Stimulated activated CD8-positive, alpha-beta memory T cell treated with anti-CD3 and anti-CD28 coated beads, Interleukin-7, amount 100 ng/mL, for 24 hours (primary cell): ENCODE measurements at places on chromosomes 16 and 17.

- DNase-seq, result no peak
Measured at GRCh38 chr17:60599220-60599619, 773 bp upstream of the PPM1D start.

- no peak for DNase-seq
Measured at GRCh38 chr17:83058266-83058798, 21.1 kb upstream of the METRNL start.

DNA sequence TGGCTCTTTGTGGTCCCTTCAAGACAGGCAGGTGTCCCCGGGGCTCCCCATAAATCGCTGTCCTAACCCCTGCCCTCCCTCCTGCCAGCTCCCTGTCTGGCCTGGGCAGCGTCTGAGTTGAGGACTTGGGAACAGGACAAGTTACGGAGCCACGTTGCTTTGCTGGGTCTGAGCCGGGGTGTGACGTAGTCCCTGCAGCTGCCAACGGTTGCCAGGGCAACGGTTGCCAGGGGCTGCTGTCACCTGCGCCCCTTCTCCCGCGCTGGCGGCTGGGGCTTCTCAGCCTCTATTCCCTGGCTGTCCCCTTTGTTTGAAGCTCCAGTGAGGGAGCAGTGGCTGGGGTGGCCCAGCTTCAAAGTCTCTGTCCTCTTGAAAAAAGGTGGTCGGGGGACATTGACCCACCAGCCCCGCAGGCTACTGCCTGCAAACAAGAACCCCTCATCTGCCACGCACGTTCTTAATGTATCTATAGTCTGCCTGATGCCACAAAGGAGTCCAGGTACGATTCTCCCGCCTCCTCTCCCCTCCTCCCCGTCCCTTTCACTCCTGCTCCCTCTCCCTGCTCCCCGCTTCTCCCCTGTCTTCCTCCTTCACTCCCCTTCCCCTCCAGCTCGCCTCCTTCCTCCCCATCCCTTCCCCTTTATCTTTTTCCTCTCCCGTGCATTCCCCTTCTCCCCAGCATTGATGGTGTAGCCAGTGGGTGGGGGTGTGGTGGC is 10.9 kb downstream of the ADGRG1 start:
- no peak for DNase-seq

- DNase-seq, result no peak
Measured at GRCh38 chr16:4828567-4829321, 18.3 kb downstream of the GLYR1 start.

DNA sequence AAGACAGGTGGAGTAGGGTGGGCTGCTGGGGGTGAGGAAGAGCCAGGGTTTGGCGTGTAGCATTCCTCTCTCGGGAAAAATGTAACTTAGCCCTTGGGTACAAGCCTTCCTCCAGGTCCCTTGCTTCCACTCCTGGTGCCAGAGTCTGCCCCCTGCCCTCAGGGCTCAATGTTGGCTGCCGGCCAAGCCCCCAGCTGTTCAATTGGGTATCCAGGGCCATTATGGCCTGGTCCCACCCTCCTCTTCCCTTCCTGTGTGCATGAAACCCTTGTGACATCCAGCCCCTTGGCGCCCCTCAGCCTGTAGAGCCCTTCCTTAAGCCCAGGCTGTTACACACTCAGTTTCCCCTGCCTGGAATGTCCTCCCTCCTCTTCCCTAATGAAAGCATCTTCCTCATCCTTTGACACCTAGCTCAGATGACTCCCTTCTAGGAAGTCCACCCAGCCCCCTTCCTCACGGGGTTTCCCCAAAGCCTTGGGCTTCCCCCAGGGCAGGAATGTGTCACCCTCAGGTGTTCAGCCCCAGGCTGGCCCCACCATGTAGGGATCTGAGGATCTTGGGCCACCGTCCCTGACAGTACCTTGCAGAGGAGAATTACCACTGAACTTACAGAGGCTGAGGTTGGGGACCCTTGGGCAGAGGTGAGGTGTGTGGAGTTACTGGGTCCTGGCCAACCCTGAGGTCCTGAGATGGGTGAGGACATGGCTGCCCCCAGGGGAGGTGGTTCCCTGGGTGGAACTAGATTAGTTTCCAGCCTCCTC is 30.0 kb downstream of the B9D1 start:
- no peak for DNase-seq

- DNase-seq, result no peak
Measured at GRCh38 chr16:29811896-29812665, at the start of gene PRRT2. Gene PRRT2 (plus strand): TSS chr16:29812193. CDS start chr16:29813055, 862 bp downstream.

- no peak for DNase-seq
Measured at GRCh38 chr16:6377956-6378355, 954.7 kb upstream of the RBFOX1 start.

DNA sequence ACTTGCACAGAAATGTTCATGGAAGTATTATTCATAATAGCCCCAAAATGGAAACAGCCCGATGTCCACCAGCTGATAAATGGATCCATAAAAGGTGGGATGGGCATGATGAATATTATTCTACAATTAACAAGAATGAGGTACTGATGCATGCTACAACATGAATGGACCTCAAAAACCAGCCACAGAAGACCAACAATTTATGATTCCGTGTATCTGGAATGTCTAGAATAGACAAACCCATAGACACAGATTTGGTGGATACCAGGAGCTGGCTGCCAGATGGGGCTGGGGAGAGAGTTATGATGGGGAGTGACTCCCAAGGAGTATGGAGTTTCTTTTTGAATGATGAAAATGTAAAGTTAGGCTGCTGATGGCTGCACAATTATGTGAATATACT is 10.8 kb upstream of the NAGLU start:
- DNase-seq, result no peak

- DNase-seq, result no peak
Measured at GRCh38 chr17:45299361-45299760, 17.5 kb downstream of the MAP3K14 start.

GRCh38 chr16:14239791-14240190 is 168.7 kb downstream of the MRTFB start:
- no peak for DNase-seq

DNA sequence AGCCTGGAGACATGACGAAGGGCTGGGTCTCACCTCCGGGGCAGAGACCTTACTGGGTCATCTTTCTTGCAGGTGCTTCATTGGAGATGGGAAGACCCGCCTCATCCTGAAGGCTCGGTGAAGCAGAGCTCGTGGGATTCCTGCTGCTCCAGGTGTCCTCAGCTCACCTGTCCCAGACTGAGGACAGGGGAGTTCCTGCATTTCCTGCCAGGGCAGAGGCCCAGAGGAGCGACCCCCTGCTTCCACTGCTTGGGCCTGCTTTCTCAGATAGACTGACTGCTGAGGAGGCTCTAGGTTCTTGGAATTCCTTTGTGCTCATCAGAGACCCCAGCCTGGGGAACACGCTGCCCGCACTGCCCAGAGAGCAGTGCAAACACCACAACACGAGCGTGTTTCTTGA is 11.6 kb downstream of the AQP8 start:
- DNase-seq, result no peak

DNA sequence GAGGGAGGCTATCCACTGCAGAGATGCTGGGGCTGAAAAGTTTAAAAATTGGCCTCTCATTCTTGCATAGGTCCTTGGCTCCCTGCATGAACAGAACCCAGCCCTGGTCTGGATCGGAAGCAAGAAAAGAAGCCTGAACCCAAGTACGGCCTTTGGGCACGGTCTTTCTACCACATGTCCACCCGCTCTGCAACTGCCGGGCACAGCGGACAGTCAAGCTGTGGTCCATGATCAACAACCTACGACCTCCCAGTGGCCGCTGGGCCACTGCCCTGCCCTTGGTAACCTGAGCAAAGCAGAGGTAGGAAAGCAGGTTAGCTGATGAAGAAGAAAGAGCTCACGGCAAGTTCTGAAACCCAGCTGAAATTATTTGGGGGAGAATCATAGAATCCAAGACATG is 3.6 kb downstream of the ABCC12 start:
- DNase-seq, result no peak

DNA sequence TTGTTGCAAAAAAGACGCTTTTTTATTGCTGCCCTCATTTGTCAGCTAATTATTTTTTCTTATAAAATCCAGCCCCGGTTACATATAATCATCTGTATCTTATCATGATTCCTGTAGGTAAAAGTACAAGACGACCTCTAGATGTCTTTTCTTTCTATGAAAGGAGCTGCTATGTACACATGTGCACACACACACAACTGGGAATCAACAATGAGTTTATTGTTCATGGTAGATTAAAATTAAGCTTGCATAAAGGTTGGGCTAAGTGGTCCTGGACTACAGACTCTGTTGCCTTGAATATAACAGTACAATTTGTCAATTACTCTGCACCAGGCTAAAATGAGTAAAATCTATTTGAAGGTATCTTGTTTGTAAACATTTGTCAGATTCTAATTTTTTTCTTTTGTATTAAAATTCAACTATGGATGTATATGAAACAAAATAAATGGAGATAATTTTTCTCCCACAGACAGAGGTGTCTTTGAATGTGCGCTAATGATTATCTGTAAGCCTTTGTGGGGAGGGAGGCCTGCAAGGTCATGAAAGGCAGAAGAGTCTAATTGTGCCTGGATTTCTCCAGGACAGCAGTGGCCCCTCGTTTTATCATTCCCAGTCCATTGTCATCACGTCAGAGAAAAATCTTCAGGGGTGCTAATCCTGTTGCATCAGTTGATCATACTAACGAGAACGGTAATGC is 13.4 kb downstream of the C17orf58 start:
- DNase-seq, result no peak

- no peak for DNase-seq
Measured at GRCh38 chr16:57058291-57058861, 34.0 kb upstream of the CPNE2 start.

DNA sequence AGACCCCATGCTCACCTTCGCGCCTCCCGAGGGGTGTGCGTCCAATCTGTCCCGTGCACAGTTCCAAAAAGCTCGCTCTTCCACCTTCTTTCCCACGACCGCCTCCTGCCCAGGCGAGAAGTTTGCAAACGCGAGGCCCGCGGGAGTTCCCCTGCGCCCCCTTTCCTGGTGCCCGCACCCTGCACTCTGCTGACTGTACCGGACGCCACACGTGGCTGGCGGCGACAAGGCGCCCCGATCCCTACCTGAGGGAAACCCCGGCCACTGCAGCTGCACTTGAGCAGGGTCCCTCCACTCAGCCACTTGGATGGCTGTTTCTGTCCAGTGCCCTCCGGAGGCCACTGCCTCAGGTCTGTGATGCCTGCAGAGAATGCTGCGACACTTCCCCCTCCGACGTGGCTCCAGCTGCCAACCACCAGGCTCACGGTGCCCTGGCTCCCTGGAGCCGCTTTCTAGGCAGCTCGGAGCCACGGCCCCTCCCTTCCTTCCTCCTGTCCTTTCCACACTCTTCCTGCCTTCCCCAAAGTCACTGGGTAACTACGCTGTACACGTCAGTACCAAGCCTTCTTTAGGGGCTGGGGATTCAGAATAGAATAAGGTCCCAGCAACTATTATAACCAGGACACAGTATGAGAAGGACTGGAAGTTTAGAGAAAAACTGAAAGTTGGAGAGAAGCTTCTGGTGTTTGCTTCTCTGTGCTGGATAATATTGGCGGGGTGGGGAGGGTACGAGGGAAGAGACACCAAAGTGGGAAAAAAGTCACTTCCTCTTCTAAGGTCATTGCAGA is at the start of gene MLKL:
MLKL (minus strand) TSS at position 425 of the 788 bp plus-strand sequence. CDS start 5,105 bp downstream, outside the sequence.
- DNase-seq, result peak; percentile 33

DNA sequence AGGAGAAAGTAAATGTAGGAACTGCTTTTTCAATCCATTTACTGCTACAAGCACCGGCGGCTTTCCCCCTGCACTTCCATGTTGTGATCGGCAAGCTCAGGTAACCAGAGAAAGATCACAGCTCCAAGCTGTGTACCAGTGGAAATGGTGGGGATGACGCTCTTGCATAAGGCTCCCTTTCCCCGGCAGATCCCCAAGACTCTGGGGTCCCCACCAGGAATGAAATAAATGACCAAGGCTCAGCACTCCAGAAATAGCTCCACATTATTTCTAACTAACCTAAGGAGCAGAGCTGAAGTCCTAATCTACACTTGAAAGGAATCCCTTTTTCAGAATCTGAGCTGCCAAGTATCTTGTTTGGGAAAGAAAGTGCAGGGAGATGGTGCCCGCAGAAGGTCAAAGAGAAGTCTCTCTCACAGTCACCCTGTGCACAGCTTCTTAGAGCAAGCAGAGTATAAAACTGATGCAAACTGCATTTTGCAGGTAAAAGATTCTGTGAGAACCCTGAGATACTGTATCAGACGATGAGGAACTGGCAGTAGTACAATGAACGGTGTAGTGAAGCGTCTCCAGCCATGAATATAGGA is 11.1 kb downstream of the GRB2 start:
- DNase-seq, result no peak
